ENCODE measurements at places on chromosomes 13 and 19.

DNA sequence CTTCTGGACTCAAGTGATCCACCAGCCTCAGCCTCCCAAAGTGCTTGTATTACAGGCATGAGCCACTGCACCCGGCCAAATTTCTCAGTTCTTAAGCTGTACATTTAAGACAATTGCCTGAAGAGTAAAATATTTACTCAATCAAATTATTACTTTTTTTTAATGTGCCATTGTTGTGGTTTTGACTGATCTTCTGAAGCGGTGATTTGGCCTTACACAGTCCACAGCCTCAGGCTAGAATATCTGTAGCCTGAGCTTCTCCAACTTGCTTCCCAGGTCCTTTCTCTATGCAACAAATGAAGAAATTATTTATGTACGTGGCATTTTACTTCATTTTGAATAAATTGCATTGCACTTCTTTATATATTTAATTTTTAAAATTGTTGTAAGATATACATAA is 281.3 kb downstream of the KLF5 start:
- DNase-seq, result no peak

DNA sequence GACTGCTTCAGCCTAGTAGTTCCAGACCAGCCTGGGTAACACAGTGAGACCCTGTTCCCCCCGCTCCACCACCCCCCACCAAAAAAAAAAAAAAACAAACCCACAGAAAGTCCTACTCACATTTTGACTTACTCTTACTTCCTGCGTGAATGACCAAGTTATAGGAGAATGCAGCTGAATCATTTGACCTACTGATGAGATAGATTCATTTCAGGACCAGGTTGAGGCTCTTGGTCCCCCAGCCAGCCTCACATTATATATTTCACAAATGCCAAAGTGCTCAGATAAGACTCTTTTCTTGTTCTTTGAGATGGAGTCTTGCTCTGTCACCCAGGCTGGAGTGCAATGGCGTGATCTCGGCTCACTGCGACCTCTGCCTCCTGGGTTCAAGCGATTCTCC is 70.2 kb downstream of the KLF5 start:
- DNase-seq, result no peak

- no peak for DNase-seq
Observed at GRCh38 chr13:98483601-98484288, 93.2 kb downstream of the STK24 start.

DNA sequence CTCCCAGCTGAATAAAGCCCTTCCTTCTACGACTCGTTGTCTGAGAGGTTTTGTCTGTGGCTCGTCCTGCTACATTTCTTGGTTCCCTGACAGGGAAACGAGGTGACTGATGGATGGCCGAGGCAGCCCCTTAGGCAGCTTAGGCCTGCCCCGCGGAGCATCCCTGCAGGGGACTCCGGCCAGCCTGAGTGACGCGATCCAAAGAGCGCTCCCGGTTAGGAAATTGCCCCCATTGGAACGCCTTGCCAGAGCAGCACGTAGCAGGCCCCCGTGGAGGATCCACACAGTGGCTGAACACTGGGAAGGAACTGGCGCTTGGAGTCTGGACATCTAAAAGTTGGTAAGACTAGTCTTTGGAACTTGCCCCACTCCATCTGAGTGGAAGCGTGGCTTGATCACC is 296.8 kb upstream of the SGCG start:
- no peak for DNase-seq

DNA sequence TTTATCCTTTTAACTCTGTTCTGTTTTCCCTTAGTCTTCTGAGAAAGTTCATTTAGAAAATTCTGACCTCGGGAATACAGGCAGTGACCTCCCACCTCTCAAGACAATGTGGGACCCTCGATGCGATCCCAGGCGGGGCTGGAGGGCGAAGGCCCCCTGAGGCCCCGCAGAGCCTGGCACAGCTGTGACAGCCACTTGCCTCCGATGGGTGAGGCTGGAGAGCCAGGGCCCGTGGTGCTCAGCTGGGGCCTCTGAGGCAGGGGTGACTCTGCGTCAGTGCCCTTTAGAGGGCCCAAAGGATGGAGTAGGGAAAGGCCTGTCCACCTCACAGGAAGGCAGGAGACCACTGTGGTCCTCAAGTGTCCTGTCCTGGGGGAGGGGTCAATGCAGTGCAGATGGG is 10.3 kb downstream of the GJA3 start:
- DNase-seq, result no peak

DNA sequence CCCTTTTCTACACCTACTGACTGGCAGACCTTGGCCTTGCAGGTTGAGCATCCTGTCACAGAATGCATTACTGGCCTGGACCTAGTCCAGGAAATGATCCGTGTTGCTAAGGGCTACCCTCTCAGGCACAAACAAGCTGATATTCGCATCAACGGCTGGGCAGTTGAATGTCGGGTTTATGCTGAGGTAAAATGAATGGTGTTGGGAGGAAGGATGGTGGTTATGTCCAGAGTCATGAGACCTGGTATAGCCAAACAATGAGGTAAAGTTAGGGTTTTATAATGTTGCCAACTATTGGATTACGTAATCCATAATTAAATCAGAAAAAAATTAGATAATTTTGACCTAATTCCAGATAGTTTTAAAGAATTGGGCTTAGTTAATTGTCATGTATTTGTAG is 212.5 kb downstream of the PCCA start:
- DNase-seq, result no peak

DNA sequence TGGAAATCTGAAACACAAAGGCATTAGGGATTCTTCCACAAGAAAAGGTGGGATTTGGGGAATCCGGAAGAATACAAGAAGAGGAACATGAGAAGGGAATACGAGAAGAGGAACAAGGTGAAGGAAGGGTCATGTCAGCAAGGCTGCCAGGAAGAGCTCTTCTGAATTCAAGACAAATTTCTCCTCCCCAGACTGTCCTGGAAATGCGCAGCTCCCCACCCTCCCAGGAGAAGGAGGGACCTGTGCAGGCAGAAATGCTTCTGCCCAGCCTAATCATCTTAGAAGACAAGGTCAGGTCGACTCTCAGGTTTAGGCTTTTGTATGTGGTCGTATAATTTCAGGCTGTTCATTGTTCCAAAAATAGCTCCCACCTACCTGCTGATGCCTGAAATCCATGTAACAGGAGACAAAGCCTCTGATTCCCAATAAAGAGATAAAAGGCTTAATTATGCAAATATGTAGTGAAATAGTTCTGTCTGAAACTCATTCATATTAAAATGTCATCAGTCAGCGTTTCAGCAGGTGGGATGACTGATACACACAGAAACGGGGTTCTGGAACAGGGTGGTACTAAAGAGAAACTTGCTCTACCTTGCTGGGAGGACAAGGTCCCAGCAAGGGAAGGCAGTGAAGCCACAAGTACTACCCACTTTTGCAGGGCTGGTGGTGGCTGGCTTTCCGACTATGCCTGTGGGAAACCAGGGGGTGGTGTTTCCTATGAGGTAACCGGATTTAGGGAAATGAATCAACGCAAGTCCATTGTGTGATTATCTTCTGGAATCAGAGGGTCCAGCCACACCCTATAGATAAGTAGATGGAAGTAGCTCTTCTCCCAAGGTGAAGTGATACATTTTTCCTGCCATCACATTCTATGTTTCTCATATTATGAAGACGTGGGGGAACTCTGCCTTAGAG is 76.1 kb downstream of the KL start:
- no peak for DNase-seq

DNA sequence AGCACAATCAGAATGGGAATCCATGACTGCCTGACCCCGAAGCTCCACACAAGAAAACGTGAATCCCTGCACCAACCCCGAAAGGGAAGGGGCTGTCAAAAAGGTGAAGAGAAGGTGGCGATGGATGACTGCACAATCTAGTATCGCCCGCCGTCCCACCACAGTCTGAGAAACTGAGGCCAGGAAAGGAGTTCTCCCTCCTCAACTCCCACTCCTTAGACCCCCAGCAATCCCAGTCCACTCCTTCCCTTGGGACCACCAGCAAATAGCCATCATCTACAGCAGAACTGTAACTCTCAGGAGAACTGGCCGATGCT is 451 bp downstream of the NOSIP start:
- no peak for DNase-seq

DNA sequence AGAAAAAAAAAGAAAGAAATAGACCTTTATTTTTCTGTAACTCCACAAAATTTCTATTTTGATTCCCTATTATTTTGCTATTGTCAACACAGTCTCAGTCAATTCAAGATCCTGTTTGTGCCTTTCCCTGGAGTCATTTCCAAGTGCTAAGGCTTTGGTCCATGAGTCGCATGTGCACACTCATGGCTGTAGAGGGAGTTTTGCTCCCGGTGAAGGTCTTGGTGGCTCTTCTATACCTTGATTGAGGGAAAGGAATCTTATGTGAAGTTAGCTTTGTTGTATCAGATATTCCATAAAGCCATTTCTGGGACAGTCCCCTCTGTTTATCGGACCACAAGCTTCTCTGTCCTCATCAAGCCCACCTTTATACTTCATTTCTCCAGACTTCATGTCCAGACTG is 58.7 kb upstream of the ALOX5AP start:
- DNase-seq, result no peak

GRCh38 chr13:105518086-105518485 is 1017.4 kb downstream of the EFNB2 start:
- no peak for DNase-seq

- no peak for DNase-seq
Observed at GRCh38 chr19:5615756-5616327, 6.7 kb downstream of the SAFB2 start.

DNA sequence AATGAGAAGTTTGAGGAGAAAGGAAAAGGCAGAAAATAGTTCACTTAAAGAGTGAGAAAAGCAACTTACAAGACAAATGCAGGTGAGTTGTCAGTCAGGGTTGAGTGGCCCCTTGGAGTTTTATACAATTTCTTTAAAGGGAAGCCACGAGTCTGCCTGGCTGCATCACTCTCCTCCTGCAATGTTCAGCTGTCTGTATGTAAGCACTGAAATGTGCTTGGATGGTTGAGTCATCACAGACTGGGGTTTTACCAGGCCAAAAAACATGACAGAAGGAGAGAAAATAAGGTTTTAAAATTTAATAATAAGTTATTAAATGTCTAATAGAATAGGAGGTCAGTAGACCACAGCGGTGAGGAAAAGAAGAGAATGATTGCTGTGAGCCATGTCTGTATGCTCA is 51.0 kb upstream of the FGF14 start:
- no peak for DNase-seq

DNA sequence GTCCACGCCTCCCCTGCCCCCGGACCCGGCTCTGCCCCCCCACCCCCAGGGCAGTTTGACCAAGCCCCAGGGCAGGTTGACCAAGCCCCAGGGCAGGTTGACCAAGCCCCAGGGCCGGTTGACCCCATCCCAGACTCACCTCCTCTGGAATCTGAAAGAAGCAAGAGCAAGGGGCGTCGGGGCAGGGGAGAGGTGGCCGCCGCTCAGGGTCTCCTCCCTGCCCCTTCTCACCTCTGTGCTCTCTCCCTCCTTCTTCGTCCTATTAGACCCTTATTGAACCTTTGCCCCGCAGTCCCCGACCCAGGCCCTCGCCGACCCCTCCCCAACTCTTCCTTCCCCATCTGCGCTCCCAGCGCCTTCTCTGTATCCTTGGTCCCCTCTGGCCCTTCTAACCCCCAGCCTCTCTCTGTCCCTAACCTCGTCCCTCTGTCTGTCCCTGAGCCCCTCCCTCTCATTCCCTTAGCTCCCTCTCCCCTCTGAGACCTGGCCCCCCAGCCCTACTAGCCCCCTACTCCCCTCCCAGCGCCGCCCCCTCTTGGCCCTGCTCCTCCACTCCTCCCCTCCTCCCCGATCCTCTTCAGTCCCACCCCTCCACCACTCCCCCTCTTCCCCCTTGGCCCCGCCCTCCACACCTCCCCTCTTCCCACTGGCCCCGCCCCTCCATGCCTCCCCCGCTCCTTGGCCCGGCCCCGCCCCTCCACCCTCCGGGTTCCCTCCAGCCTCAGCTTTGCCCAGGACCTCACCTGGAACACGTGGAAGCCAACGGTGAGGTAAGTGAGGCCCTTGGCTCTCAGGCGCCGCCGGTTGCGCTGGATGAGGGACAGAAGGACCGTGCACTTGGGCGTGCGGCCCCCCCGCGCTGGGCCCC is 7.6 kb downstream of the CAPN12 start:
- DNase-seq, result no peak

GRCh38 chr19:51926784-51927741 is at the start of gene ZNF613:
ZNF613 (plus strand) TSS chr19:51927472; CDS start chr19:51936221, 8,749 bp downstream.
- DNase-seq, result peak; percentile 51

DNA sequence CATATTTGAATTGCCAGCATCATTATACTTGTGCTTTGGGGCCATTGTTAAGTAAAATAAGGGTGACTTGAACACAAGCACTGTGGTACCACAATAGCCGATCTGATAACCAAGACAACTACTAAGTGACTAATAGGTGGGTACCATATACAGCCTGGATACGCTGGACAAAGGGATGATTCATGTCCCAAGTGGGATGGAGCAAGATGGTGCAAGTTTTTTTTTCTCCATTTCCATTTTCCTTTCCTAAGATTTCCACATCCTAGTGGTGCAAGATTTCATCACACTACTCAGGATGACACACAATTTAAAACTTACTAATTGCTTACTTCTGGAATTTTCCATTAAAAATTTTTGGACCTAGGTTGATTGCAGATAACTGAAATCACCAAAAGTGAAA is 15.1 kb downstream of the BRCA2 start:
- no peak for DNase-seq

GRCh38 chr19:45954156-45954555 is 19.5 kb downstream of the NOVA2 start:
- DNase-seq, result no peak

GRCh38 chr13:99417201-99418102 is 83.8 kb upstream of the TM9SF2 start:
- no peak for DNase-seq

- DNase-seq, result no peak
Observed at GRCh38 chr19:46202872-46203860, 26.4 kb upstream of the IGFL1 start.

DNA sequence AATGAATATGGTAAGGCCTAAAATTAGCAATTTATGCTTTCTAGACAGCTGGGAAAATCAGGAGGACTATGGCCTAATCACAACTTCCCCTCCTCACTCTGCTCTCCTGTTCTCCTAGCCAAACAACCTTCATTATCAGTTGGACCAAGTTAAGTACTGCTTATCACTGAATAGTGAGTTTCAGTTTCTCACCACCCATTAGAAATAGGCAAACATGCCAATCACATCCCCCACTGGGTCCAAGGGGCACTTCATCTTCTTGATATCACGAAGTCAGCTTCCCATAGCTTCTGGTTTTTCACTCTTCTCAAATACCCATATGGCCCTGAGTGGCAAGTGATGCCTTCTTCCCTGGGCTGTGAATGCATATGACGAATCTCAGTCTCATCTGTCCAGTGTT is 689.6 kb downstream of the SLITRK5 start:
- no peak for DNase-seq

GRCh38 chr13:91693466-91693865 is 295.0 kb downstream of the GPC5 start:
- no peak for DNase-seq

- no peak for DNase-seq
Observed at GRCh38 chr19:18782559-18783225, 8.4 kb downstream of the COMP start.

- DNase-seq, result no peak
Observed at GRCh38 chr19:38799104-38799503, 10.1 kb downstream of the LGALS7B start.

GRCh38 chr19:35549174-35549788 is 3.9 kb downstream of the TMEM147 start:
- no peak for DNase-seq

GRCh38 chr19:1621021-1621420 is 15.8 kb upstream of the UQCR11 start:
- no peak for DNase-seq

- no peak for DNase-seq
Observed at GRCh38 chr13:69296130-69296529, 811.5 kb upstream of the ATXN8OS start.

Measured in omental fat pad (tissue), 4 donors.